ENCODE measurements at places on chromosomes 2 and 18. TPM values are rescaled to one million over a fixed set of nuclear protein-coding genes. Genes with fewer than 3 reads are reported as not detected.

GLS gene
- 178 TPM for total RNA-seq

ATP8B1 gene
- 14.4 TPM for total RNA-seq

DSC3 gene
- total RNA-seq, result 9.5 TPM

TGFA gene
- 23.5 TPM for total RNA-seq

ALPG gene
- not detected for total RNA-seq

UGT1A7 gene
- total RNA-seq, result not detected

IHH gene
- 0.30 TPM for total RNA-seq

STARD7 gene
- total RNA-seq, result 162 TPM

CYP20A1 gene
- 33.3 TPM for total RNA-seq

CTAGE1 gene
- not detected for total RNA-seq

GKN2 gene
- total RNA-seq, result not detected

MAT2A gene
- total RNA-seq, result 119 TPM
